Hematopoietic multipotent progenitor cell treated with erythropoietin and hydrocortisone succinate and interleukin-3 and kit ligand, for 8 days (in vitro differentiated cells): ENCODE measurements at places on chromosomes 16 and 17.
A peak's percentile ranks its signal among the peaks of the same experiment; 100 is the strongest.

- DNase-seq: peak; percentile 95
Measured at GRCh38 chr17:27569884-27570577, 61.0 kb upstream of the LGALS9 start.

- DNase-seq: no peak
Measured at GRCh38 chr16:56242740-56243139, 51.5 kb downstream of the GNAO1 start.

- no peak for DNase-seq
Measured at GRCh38 chr17:72171703-72172667, 51.2 kb downstream of the SOX9 start.

DNA sequence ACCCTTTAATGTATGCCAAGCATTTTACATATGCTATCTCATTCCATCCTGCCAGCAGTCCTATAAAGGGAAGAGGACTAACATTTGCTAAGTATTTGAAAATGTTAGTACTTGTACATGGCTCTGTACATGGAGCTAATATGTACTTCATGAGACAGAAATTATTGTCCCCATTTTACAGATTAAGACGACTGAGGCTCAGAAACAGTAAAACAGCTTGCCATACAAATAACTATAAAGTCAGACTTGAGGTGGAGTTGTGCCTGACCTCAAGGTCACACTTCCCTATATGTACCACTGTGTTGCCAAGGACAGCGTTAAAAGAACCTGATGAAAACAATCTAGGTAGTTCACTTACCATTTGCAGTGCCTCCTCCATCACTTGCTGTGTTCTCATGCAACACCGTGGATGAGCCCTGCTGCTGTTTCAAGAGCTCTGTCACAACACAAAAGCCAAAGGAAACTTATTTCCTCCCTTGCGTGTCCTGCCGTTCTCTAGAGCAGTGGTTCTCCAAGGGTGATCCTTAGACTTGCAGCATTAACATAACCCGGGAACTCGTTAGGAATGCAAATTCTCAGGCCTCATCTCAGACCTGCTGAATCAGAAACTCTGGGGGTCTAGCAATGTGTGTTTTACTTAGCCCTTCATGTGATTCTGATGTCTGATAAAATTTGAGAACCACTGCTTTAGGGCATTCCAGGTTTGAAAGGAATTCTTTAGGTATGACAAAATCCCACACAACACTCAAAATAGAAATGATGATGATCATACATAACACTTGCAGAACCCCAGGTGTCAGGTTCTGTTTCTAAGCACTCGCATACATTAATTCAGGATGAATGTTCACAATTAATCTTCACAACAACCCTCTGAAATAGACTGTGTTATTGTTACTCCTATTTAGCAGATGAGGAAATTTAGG lies 51.2 kb upstream of the MTMR4 start:
- no peak for DNase-seq

- DNase-seq: no peak
Measured at GRCh38 chr16:51697454-51697853, 546.4 kb upstream of the SALL1 start.
